ENCODE measurements at places on chromosomes 5 and 9.
A peak's percentile ranks its signal among the peaks of the same experiment; 100 is the strongest.

GRCh38 chr9:117088786-117089185, 326.1 kb downstream of the ASTN2 start:
- no peak for DNase-seq

- DNase-seq, result no peak
Measured at GRCh38 chr9:112447283-112447761, 39.3 kb upstream of the KIAA1958 start.

GRCh38 chr5:59254055-59254687, 639.4 kb downstream of the PDE4D start:
- no peak for DNase-seq

GRCh38 chr9:27168496-27168895, 59.5 kb downstream of the TEK start:
- DNase-seq, result no peak

DNA sequence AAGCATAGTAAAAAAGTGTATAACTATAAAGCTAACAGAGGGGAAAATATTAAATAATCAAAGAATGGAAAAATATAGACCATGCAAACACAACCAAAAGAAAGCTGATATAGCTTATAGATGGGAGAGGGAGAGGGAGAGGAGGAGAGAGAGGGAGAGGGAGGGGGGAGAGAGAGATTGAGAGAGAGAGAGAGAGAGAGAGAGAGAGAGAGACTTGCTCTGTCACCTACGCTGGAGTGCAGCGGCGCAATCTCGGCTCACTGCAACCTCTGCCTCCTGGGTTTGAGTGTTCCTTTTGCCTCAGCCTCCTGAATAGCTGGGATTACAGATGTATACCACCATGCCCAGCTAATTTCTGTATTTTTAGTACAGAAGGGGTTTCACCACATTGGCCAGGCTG, 110.6 kb downstream of the RAPGEF6 start:
- DNase-seq, result no peak

- DNase-seq, result peak; percentile 32
Measured at GRCh38 chr9:127971357-127972235, 9.2 kb downstream of the EEIG1 start.

DNA sequence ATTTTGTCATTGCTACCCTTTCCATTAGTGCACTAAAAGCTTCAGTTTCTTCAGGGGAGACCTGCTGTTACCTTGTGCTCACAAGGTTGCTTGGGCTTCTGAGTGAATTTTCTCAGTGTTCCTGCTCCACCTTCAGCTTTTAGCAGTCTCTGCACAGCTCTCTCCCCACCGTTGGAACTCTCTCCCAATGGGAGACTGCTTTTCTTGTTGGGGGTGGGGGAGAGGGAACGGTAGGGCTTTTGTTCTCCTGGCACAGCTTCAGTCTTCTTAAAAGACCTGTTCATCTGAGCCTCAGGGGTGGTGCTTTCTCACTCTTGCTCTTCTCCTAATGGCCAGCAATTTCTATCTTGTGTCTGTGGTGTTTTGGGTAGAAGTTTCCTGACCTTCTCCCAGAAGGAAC, 915.7 kb downstream of the EFNA5 start:
- DNase-seq, result no peak

GRCh38 chr9:87613265-87614111, 112.4 kb upstream of the CTSL start:
- no peak for DNase-seq

DNA sequence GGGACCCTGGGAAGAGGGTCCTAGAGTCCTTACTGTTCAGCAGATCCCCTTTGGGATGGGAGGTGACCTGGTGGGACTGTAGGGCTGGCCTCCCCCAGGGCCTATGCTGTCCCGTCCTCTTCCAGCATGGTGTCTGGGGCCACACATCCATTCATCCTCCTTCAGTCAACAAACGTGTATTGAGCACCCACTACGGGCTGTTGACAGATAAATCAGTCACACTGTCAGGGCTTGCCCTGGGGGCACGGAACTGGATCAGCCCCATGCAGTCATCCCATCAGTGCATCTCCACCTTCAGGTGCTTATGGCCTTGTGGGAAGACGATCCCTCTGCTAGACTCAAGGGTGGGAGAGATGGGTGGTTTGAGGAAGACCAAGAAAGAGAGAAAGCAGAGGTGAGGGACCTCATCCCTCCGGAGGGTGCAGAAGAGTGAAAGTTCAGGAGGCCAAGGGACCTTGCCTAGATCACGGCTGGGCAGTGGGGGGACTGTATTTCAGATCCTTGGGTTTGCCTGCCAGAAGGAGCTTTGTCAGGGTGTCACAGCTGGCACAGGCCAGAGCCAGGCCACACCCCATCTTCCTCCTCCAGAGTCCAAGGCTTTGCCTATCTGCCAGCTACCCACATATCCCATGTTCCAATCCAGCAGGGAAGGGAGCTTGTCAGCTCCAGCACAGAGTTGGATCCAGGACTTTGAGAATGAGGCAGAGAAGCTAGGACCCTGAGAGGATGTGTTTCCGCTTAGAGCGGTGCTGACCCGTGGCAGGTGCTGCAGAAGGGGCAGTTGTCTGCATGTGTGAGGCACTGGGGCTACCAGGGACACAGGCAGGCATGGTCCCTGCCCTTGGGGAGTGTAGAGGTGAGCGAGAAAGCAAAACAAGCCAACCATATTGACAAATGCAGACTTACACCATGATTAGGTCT, 30.5 kb downstream of the COL27A1 start:
- DNase-seq, result no peak

- no peak for DNase-seq
Measured at GRCh38 chr5:152356506-152356905, 48.6 kb downstream of the NMUR2 start.

DNA sequence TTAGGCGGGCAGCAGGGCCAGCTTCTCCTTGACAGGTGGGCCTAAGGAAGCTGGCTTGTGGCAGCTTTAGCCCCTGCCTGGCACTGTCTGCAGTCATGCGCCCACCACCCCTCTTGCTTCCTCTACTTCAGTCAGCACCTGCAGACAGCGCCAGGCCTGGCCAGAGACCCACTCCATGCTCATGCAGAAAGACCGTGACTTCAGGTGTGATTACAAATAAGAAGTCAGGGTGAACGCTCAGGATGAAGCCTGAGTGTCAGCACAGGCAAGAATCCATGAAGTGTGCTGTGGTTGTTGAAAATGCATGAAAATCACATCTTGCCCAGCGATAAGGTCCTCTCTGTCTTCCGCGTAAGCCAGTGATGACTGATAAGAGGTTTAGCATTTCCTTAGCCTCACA, 3.4 kb downstream of the CSF2 start:
- DNase-seq, result no peak

DNA sequence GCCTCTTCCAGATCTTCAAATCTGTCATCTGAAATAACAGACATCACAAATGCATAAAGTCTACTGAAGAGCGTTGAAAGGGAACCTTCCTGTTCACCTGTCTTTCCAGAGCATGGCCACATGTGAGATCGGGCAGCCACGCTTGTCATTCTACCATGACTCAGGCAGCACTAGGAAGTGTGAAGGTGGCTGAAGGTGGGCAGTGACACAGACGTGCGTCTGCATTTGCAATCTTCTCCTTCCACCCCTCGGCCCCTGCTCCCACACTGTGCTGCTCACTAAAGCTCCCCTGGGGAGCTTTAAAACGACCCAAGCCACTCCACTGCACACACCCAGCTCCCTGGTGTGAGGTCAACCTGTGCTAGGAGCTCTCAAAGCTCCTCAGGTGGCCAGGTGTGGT, 2.5 kb downstream of the ENTR1 start:
- DNase-seq, result no peak

DNA sequence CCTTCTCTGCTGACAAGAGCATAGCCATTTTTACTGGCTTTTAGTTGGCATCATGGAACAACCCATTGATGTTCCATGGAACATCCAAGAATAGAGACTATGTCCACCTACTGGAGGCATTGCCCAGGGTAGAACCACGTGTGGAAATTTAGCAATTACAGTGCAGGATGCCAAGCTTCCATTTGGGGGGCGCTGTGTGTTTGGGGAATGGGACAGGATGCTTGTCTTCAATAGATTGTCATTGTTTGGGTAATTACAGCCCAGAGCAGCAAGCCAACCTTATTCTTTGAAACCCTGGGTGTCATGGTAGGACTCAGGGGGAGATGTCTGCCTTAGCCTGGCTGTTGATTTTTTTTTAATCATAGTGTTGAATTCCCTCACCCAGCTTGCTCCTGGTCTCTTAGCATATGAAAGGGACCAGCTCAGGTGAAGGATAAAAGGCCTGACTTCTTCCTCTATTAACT, 171.1 kb downstream of the DOCK2 start:
- no peak for DNase-seq

- DNase-seq, result no peak
Measured at GRCh38 chr5:98780390-98780789, 6.9 kb downstream of the RGMB start.

All from NK-92 treated with Interleukin-12 subunit alpha and Interleukin-12 subunit beta, amount 100 ng/mL, for 24 hours (cell line).